ENCODE measurements at places on chromosomes 6 and 20.
A peak's percentile ranks its signal among the peaks of the same experiment; 100 is the strongest.

- DNase-seq, result no peak
Measured at GRCh38 chr20:46142124-46142523, 24.0 kb downstream of the CD40 start.

- peak; percentile 48 for DNase-seq
Measured at GRCh38 chr6:158231551-158232315, 63.6 kb downstream of the GTF2H5 start.

- DNase-seq, result no peak
Measured at GRCh38 chr6:94323853-94324252, 904.5 kb upstream of the EPHA7 start.

- no peak for DNase-seq
Measured at GRCh38 chr20:37925265-37926165, 22.6 kb downstream of the VSTM2L start.

- DNase-seq, result no peak
Measured at GRCh38 chr6:31356216-31356945, 598 bp downstream of the HLA-B start.

DNA sequence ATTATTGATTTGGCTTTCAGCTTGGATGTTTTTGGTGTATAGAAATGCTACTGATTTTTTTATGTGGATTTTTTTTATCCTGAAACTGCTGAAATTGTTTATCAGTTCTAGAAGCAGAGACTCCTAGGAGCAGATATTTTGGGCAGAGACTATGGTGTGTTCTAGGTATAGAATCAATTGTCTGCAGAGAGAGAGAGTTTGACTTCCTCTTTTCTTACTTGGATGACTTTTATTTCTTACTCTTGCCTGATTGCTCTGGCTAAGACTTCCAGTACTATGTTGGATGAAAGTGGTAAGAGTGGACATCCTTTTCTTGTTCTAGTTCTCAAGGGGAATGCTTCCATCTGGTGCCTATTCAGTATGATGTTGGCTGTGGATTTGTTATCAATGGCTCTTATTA is 370.6 kb downstream of the PHF3 start:
- no peak for DNase-seq

GRCh38 chr20:22339091-22339881 is 245.1 kb downstream of the FOXA2 start:
- DNase-seq, result peak; percentile 18

- DNase-seq, result no peak
Measured at GRCh38 chr20:34427331-34427730, 64.3 kb downstream of the ITCH start.

- DNase-seq, result no peak
Measured at GRCh38 chr20:54011346-54011745, 59.0 kb downstream of the BCAS1 start.

GRCh38 chr20:4905613-4906012 is 95.7 kb downstream of the SLC23A2 start:
- no peak for DNase-seq

DNA sequence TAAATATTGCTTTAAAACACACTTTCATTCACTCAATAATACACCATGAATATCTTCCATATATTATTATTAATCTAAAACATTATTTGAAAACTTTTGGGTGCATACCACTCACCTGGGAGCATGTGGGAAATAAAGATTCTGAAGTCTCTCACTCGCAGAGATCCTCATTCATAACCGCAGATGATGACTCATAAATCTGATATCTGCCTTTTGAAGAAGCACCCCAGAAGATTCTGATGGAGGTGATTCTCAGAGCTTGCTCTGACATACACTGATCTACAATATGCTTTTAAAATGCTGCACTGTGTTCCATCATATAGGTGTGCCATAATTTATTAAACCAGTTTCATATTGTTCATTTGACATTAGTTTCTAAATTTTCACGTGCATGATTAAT is 135.0 kb upstream of the SGK1 start:
- DNase-seq, result no peak

DNA sequence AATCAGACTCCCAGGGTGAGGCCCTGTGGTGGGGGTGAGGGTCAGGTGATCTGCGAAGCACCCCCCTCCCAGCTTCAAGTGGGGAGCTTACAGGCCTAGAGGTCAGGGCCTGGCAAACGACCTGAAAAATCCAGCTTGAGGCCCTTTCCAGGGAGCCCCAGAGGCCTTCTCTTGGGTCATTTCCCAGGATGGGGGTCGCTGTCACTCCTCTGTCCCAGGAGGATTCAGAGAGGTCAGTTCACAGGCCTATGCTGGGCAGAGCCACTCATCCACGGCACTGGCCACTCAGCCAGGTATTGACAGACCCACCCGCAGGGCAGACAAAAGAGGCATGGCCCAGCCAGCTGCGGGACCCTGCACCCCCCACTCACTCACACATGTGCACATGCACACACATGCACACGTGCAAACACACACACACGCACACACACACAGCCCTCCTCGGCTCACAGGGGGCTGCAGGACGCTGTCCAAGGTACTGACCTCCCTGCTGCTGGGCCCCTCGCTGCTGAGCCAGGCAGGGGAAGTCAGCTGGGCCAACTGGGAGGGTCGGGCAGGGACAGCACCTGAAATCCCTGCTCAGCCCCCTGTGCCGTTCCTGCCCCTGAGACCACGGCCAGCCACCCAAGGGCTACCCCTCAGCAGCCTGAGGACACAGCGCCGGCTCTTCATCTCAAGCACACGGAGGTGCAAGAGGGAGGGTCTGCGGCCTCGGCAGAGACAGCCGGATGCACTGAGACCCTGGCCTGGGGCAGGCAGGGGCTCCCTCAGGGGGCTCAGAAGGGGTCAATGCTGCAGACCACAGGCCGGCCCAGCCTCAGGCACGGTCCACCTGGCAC is 113.8 kb downstream of the TAF4 start:
- peak; percentile 15 for DNase-seq

GRCh38 chr6:44867571-44868334 is 460.4 kb upstream of the RUNX2 start:
- no peak for DNase-seq

GRCh38 chr20:38599410-38599882 is 2.2 kb upstream of the ARHGAP40 start:
- no peak for DNase-seq

- no peak for DNase-seq
Measured at GRCh38 chr6:40722091-40722490, 134.9 kb upstream of the LRFN2 start.

GRCh38 chr6:32799168-32799567 is 17.6 kb downstream of the HLA-DOB start:
- no peak for DNase-seq

DNA sequence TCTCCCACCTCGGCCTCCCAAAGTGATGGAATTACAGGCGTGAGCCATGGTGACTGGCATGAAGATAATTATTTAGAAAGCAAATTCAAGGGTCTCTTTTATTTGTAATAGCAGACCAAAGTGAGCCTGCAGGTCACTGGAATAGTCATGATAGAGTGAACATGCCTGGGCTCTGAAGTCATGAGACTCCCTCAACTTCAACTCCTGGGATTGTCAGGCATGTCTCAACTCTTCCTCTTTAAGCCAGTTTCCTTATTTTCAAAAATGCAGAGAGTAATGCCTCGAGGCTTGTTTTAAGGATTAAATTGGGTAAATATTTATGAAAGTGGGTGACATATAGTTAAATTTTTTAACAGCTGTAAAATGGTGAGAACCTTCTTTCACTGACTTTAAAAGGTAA is 22.7 kb upstream of the HECA start:
- DNase-seq, result no peak

DNA sequence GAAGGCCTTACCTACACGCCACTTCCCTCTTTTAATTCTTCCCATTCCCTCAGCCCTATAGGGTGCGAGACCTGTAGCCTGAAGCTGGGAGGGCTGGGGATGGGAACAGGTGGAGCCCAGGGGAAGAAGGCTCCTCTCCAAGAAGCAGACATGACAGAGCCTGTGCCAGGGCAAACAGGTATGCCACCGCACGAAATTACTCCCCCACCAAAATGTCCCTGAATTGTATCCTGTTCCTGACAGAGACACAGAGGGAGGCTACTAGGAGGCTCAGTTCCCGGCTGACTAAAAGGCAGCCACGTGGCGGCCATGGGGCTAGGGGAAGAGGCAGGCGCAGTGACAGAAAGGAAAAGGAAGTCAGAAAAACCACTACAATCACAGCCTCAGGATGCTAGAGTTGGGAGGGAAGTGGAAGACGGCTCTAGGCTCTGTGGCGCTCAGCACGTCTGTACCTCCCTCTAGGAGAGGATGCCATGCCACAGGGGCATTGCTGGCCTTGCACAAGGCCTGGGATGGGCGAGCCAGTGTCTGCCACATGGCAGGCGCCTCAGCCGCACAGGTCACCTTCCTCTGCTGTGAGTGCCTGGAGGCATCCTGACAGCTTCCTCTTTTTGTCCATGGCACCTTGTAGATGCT is 27.7 kb downstream of the TFEB start:
- DNase-seq, result no peak

- peak; percentile 83 for DNase-seq
Measured at GRCh38 chr6:20212392-20213111, at the start of gene MBOAT1. Gene MBOAT1 (minus strand): TSS chr6:20212469. CDS start chr6:20212234, 235 bp downstream.

GRCh38 chr6:72322771-72323170 is 299.1 kb upstream of the KCNQ5 start:
- no peak for DNase-seq

DNA sequence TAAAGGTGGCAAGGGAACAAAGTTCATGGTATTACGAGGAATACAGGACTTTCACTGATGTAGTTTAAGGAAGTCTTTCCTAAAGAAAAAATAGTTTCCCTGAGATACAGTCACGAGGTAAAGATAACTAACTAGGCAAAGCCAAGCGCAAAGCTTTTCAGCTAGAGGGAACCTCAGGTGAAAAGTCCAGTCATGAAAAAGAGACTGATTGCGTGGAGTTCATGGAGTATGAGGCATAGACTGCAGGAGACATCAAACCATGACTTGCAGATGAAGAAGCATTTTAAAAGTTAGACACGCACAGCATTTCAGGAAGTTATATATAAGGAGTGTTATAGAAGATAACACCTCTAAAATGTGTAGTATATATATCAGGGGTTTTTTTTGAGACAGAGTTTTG is 205.6 kb upstream of the ZNF184 start:
- no peak for DNase-seq

- DNase-seq, result no peak
Measured at GRCh38 chr6:4907602-4908001, 96.2 kb downstream of the RPP40 start.

All from astrocyte (in vitro differentiated cells and primary cell).